ENCODE measurements at places on chromosomes 16 and 17. TPM values are rescaled to one million over a fixed set of nuclear protein-coding genes. Genes with fewer than 3 reads are reported as not detected.

The MLYCD gene
- 7.0 TPM for total RNA-seq

The SERPINF2 gene
- total RNA-seq = 1.6 TPM

The KRTAP2-3 gene
- not detected for total RNA-seq

The CES5A gene
- not detected for total RNA-seq

The FAM20A gene
- 3.5 TPM for total RNA-seq

The SPATA22 gene
- total RNA-seq = not detected

The SLC2A4 gene
- 6.4 TPM for total RNA-seq

Measured in H1 (cell line).